ENCODE measurements at places on chromosomes 6 and 20. TPM values are rescaled to one million over a fixed set of nuclear protein-coding genes. Genes with fewer than 3 reads are reported as not detected.
A peak's percentile ranks its signal among the peaks of the same experiment; 100 is the strongest.

GRCh38 chr20:1319051-1319450 is 9.9 kb downstream of the SDCBP2 start:
- no peak for DNase-seq

DNA sequence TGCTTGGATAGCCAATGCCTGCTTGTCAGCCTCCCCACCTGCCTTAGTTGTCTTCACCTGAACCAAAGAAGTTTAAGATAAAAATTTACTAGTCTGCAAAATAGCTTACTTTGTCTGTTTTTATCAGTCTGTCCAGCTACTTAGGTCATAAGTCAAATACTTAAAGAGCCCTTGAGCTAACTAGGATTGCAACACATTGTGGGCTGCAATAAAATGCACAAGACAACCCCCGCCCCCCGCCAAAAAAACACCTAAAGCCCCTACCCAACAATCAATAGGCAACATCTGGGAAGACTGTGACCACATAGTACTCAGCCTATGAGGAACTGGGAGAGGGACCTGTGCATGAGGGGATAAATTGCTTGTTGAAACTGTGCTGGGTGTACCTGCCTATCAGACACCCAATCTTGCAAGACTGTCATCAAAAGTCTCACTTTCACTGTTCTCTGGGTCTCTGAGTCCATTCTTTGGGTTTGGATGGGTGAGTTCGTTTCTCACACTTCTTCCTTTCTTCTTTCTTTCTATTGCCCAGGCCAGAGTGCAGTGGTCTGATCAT is 27.3 kb upstream of the ABCC10 start:
- DNase-seq = no peak

DNA sequence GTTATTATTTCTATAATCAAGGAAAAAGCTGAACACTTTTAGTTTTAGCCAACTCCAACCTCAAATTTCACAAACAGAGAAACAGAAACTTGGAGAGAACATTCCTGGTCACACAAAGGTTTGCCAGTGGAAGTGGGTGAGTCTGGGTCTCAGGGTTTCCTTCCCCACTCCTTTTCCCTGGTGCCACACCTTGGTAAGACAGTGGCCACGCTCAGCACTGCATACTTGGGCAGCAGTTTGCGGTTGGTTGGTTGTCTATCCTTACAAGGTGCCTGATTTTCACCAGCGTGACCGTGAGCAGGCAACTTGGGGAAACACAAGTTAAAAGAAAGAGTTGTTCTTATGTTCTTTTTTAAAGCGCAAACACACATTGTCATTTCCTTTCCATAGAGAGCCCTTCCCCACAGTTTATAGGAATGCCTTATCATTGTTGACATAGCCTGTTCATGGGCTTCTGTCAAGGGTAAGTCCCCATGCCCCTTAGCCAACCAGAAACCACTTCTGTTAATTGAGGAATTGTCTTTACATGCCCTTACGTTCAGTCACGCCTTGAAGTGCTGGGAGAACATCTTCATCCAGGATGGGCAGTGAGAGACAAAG is 82.2 kb downstream of the RIN2 start:
- DNase-seq = no peak

- peak; percentile 34 for DNase-seq
These were observed 100.3 kb downstream of the TMEM242 start for GRCh38 chr6:157223021-157223430.

GRCh38 chr20:41172296-41173140 is 35.2 kb downstream of the PLCG1 start:
- DNase-seq = peak; percentile 44

DNA sequence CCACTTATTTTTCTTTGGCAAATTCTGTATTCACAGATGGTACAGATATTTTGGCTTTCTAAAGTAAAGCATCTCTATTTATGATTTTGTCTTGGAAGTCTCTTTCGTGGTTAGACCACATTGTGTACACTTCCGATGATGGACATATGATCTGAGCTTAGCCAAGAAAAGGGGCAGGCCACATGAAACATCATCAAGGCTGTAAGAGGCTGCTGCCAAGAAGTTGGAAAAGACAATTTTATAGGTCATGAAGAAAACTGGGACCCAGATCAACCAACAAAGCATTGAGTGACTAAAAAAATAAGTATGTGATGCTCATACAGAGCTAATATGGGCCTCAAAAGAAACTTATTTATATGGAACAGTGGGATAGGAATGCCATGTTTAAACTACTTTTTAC is 266.4 kb downstream of the HAO1 start:
- DNase-seq = no peak

Gene RCAN2
- 1.2 TPM for total RNA-seq

GRCh38 chr20:41769592-41770018 is 151.4 kb upstream of the CHD6 start:
- no peak for DNase-seq

DNA sequence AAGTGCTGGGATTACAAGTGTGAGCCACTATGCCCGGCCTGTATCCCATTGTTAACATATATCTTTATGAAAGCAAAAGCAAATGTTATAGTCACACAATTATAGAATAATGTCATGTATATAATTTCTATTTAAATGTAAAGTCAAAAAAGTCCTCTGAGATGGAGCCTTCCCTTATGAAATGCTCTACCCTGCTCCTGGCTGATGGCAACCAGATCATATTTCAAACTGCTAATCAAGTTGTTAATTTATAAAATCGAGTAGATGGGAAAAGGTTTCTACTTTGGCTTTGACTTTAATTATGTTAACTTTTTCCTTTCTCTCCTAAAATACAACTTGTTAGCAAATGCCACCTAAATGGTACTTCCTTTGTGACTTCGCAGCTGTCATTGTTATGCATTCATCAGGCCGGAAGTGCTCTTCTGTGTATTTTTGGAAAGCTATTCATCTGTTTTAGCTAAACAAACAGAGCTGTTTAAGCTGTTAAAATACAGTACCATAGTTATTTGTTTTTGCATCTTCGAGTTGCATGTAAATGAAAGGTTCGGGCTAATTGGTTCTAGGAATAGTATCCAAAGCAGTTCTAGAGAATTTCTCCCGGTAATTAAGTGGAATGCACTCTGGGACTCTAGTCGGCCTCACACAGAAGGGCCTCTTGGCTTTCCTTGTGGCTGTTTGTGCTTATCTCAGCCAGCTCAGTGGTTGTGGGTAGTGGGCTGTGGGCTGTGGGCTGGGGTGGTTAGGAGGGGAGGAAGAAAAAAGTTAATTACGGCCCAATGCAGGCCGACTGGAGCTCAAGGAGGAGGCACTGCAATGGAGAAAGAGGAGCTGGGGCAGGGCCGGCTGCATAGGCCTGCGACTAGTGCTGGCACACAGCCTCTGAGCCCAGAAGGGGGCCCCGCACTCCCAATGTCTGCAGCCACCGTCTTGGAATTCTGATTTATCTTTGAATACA is 34.8 kb downstream of the SLC35D3 start:
- DNase-seq = no peak

DNA sequence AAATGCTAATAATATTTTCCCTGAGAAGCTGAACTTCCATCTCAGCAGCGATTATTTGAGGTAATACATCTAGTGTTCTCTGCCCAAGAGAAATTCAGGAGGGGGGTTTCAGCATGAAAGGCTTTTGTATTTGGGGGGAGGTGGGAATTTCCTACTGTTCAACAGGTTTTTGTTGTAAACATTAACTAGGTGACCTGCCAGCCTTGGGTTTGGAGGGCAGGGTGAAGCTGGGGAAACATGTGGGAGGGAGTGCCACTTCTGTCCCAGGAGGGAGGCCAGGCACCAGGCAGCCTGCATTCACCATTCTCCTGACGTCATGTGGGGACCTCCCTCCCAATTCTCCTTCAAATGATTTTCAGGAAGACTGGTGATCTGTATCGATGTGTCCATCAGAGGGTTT is 37.7 kb upstream of the PKHD1 start:
- peak; percentile 81 for DNase-seq

Gene SAMD5
- total RNA-seq = 12.0 TPM

DNA sequence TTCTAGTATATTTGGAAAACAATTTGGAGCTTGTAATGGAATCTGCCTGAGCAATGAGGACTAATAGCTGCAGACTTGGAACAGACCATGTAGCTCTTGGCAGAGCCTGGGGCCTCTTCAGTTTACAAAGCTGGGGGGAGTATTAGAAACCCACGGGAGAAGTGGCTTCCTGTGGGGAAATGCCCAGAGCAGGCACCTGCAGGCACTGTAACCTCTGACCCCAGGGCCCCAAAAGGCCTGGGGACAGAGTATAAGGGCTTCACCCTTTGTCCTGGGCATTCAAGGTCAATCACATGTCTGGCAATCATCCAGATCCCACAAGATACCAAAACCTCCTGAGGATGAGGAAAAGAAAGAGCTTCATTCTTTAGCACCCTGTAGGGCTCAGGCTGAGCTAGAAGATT is 19.4 kb downstream of the PKIG start:
- DNase-seq = no peak

GRCh38 chr6:364609-365540 is 26.7 kb upstream of the IRF4 start:
- DNase-seq = no peak

GRCh38 chr20:36569847-36570429 is 3.5 kb upstream of the TGIF2 start:
- no peak for DNase-seq

Gene HDGFL1
- not detected for total RNA-seq

Gene TCF15
- not detected for total RNA-seq

Gene PBOV1
- total RNA-seq = not detected

All from left lobe of liver (tissue), 2 donors.